Astrocyte (in vitro differentiated cells and primary cell): ENCODE measurements at places on chromosomes 3 and 15.

DNA sequence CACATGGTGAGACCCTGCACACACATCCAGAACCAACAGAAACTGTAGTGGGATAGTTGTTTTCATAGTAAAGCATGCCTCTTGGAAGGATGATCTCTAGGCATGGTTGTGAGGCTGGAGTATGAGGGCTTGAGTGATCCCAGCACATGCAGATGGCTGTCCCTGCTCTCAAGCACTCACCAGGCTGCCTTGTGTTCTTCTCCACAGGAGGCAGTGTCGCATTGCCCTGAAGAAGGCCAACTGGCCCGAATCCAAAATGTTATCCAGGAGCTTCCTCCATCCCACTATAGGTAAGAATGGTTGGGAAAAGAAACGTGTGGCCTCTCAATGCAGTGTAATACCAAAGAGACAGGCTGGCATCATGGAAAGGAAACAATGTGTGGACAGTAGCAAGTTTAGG lies 82.7 kb downstream of the TMEM39A start:
- no peak for DNase-seq

- no peak for DNase-seq
These were observed 1023.2 kb downstream of the TBL1XR1 start for GRCh38 chr3:176174060-176174459.

DNA sequence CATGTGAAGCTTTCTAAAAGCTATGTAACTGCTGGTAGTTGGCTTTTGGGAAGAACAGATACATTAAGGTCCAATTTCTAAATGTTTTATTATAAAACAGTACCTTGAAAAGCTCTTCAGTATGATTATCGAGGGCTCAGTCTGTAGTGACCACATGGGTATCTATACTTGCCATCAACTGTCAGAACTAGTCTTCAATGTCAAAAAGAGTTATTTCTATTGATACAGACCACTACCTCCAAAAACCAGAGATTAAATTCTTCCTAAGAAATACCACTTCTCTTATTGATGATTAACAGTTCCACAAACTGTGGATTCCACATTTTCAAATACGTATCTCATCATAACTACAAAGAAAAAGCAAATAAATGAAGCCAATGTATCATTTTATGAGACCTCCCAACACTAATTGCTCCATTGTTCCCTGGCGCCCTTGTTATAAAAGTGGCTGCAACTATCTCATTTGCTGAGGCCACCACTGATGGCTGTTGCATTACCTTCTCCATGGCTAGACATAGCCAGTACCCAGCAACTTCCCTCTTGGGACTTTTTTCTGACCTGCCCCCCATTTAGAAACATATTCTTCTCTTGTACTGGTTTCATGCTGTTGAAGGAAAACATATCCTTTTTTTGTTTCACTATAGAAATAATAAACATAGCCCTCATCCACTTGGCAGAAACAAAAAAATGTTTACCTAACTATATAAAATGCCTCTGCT lies 33.9 kb upstream of the MBNL1 start:
- no peak for DNase-seq

DNA sequence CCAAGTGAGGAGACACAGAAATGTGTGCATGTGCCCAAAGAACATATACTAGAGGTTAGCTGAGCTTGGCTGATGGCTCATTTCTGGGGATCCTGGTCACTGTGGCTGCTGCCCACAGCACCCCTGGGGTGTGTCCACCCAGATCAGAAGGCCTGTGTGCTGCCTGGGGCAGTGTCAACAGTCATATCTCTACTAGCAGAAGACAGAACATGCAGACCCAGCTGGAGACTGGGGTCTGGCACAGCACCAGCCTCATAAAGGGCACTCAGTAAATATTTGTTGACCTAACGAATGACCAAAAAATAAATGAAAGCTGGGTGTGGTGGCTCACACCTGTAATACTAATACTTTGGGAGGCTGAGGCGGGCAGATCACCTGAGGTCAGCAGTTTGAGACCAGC lies 16.4 kb downstream of the CHRNA3 start:
- DNase-seq: no peak
